ENCODE measurements at places on chromosomes 11 and 22. TPM values are rescaled to one million over a fixed set of nuclear protein-coding genes. Genes with fewer than 3 reads are reported as not detected.
A peak's percentile ranks its signal among the peaks of the same experiment; 100 is the strongest.

DNA sequence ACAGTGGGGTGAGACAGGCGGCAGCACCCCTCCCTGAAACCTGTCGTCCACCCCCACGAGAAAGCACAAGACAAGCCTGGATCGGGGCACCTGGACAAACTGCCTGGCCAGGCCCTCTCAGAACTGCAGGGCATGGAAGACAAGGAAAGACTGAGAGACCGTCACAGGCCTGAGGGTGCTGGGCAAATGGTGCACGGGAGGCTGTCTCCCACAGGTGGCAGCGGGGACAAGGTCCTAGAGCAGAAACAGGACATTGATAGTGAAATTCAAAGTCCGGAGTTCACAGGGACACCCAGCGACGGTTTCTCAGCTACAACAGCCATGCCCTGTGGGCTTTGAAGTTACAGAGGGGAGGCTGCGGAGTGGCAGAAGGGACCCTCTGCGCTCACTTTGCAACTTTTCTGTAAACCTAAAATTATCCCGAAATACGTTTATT is 20.6 kb downstream of the DRD4 start:
- no peak overlapping the region for H3K4me3 ChIP-seq
- no peaks in the 10 kb centered on the region for H3K4me1 ChIP-seq
- H3K27me3 ChIP-seq = no peaks in the 10 kb centered on the region
- DNase-seq = no peak
- no peak overlapping the region for H3K27ac ChIP-seq

DNA sequence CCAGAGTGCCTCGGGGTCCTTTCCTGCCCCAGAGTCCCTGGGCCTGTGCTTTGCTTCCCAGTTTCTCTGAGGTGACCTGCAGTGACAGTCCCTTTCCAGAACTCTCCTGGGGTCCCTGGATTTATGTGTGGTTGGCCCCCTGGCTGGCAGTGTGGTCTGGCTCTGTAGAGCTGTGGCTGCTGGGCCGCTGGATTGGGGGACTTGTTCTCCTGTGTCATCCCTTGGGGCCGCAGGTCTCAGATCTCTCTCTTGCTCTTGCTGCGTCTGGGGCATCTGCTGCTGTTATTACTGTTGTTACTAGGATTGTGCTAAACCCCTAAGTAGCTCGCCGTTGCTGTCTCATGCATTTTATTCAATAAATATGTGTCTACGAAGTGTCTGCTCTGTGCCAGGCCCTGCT is 31.9 kb downstream of the FAM83F start:
- H3K4me3 ChIP-seq = no peak overlapping the region
- H3K36me3 ChIP-seq = no peaks in the 10 kb centered on the region
- no peaks in the 10 kb centered on the region for H3K27me3 ChIP-seq

Gene DNAJB7
- not detected for total RNA-seq

DNA sequence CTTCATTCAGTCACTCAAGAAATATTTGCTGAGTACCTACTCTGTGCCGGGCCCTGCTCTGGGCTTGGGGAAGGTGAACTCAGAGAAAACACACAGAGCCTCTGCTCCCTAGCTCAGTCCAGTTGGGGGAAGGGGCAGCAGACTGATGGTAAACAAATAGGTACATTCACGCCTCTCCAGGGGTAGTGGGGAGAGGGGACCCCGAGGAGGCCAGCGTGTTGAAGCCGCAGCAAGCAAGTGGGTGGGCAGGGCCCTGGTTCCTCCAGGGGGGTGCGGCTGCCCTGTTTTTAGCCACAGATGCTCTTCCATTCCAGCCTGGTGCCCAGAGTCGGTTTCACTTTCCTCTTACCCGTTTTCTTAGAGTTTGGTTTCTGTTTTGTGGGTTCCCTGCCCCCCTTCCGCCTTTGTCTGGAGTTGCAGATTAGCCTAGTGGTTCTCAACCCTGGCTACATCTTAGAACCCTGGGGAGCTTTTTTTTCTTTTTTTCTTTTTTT is 8.7 kb downstream of the DRAP1 start:
- no peak overlapping the region for H3K27ac ChIP-seq
- no peak for DNase-seq
- H3K4me3 ChIP-seq = no peak overlapping the region
- no peaks in the 10 kb centered on the region for H3K4me1 ChIP-seq

Gene FAM111B
- not detected for total RNA-seq

GRCh38 chr22:31083377-31083768 is 2.3 kb downstream of the SMTN start:
- H3K4me1 ChIP-seq = peaks cover 27% of the 10 kb centered on the region
- no peak for DNase-seq
- H3K27me3 ChIP-seq = no peaks in the 10 kb centered on the region
- peaks cover 30% of the 10 kb centered on the region for H3K36me3 ChIP-seq

- no peaks in the 10 kb centered on the region for H3K36me3 ChIP-seq
- no peak overlapping the region for H3K4me3 ChIP-seq
- no peaks in the 10 kb centered on the region for H3K27me3 ChIP-seq
- peaks cover 11% of the 10 kb centered on the region for H3K4me1 ChIP-seq
- DNase-seq = no peak
Observed at GRCh38 chr11:36033082-36033751, 89.4 kb downstream of the LDLRAD3 start.

Gene SLC22A8
- total RNA-seq = not detected

Gene TNNT3
- 10.1 TPM for total RNA-seq

Gene SLC5A1
- total RNA-seq = not detected

Gene FZD4
- 124 TPM for total RNA-seq

Gene OTOG
- total RNA-seq = not detected

Gene GLYATL1
- 8.6 TPM for total RNA-seq

GRCh38 chr11:62554387-62555167 is 8.0 kb upstream of the AHNAK start:
- peaks cover 12% of the 10 kb centered on the region for H3K36me3 ChIP-seq
- DNase-seq = no peak
- peak overlapping the region; percentile 96 for H3K27ac ChIP-seq
- H3K4me1 ChIP-seq = peaks cover 70% of the 10 kb centered on the region
- no peak overlapping the region for H3K4me3 ChIP-seq

DNA sequence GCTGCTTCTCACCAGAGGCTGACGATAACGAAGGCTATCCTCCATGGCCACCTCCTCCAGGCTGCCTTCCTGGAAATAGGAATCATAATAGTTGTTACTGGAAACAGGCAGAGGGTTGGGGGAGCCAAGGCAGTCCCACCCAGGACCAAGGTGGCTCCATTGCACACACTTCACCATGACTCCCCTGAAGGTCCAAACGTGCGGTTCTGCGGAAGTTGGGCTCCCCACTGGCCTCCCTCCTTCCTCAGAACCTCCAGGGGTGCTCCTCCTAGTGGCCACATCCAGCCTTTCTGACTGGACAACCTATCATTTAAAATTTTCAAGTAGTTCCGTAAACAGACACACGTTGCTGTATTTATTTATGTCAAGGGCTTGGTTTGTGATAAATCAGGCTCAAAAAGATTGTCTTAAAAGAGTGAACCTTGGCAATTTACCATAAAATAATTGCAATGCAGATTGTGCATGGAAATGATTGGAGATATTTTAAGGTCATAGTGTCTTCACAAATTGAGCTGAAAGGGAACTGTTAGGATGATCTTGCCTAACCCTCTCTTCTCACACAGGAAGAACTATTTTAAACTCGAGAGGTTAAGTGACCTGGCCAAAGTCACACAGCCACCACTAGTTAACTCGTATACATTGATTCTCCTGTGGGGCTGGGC is 1.4 kb upstream of the TCN2 start:
- H3K27me3 ChIP-seq = no peaks in the 10 kb centered on the region
- peak; percentile 76 for DNase-seq
- H3K4me1 ChIP-seq = peaks cover 5% of the 10 kb centered on the region
- no peaks in the 10 kb centered on the region for H3K36me3 ChIP-seq

Gene CDC42BPG
- total RNA-seq = not detected

Gene GGA1
- total RNA-seq = 53.5 TPM

- H3K27me3 ChIP-seq = no peaks in the 10 kb centered on the region
- DNase-seq = peak; percentile 92
- peak within 1 kb of the TSS; percentile 86 for H3K4me3 ChIP-seq
- no peaks in the 10 kb centered on the region for H3K36me3 ChIP-seq
- H3K4me1 ChIP-seq = peaks cover 10% of the 10 kb centered on the region
Observed at GRCh38 chr11:133956650-133957633, at the start of gene IGSF9B. Gene IGSF9B (minus strand): TSS chr11:133956968. CDS start chr11:133956754, 214 bp downstream.

DNA sequence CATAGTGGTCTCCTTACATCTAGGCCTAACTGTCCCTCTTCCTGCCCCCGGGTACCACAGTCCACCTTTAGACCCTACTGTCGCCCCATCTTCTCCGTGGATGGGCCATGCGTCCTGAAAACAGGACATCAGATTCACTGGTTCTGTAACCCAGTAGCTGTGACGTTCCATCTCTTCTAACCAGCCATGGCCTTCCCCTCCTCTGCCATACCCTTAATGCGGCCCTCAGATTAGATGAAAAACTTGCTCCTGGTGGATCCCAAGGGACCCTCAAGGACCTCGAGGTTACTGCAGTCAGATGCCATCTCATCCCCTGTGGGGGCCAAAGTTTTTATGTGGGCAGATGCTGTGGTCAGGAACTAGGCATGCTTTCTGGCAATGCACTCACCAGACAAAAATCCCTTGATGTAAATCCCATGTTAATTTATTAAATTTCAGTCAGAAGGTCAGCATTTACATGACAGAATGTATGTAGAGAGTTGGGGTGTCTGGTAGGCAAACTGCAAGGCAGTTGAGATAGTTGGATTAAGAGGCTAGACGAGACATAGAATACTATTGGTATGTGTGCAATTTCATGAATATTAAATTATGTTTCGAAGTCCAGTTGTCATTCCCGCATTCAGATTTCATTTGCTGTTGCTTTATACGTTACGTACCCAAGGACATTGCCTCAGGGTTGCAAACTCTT is 64.3 kb downstream of the WNT11 start:
- H3K27ac ChIP-seq = no peak overlapping the region
- H3K27me3 ChIP-seq = no peaks in the 10 kb centered on the region
- H3K4me1 ChIP-seq = no peaks in the 10 kb centered on the region
- no peak for DNase-seq
- H3K36me3 ChIP-seq = no peaks in the 10 kb centered on the region

All from ascending aorta (tissue), 2 donors.